Endothelial cell of umbilical vein (primary cell): ENCODE measurements at places on chromosomes 12 and 14. TPM values are rescaled to one million over a fixed set of nuclear protein-coding genes. Genes with fewer than 3 reads are reported as not detected.

GRCh38 chr12:105555556-105556295, 225.2 kb downstream of the C12orf75 start:
- DNase-seq = peak; percentile 63

DNA sequence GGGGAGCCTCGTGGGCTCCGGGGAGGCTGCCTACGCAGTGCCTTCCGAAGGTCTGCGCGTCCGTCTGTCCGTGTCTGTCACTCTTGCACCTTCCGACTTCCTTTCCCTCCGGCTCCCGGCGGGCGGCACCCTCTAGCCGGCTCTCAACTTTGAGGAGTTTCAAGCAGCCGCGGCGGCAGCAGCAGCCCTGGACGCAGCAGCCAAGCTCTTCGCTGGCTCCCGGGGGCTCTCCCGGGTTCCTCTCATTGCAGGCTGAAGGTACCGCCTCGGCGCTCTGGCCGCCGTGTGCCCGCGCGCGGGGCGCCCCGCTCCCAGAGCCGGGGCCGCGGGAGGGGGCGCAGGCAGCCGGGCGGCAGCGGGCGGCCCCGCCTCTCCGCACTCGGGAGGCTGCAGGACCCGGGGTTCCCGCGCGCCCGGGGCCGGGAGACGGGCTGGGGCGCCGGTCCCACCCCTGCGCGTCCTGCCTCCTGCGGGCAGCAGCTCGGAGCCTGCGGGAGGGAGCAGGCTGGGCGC, at the start of the genes AMIGO2 and PCED1B:
Gene AMIGO2 (minus strand): TSS at position 492 of the 513 bp plus-strand sequence. CDS start 957 bp downstream, outside the sequence.
Gene PCED1B (plus strand): TSS at position 154 of the 513 bp plus-strand sequence. CDS start 155,443 bp downstream, outside the sequence.
- DNase-seq = peak; percentile 67

- DNase-seq = no peak
Observed at GRCh38 chr12:55797550-55797949, 20.0 kb downstream of the SARNP start.

DNA sequence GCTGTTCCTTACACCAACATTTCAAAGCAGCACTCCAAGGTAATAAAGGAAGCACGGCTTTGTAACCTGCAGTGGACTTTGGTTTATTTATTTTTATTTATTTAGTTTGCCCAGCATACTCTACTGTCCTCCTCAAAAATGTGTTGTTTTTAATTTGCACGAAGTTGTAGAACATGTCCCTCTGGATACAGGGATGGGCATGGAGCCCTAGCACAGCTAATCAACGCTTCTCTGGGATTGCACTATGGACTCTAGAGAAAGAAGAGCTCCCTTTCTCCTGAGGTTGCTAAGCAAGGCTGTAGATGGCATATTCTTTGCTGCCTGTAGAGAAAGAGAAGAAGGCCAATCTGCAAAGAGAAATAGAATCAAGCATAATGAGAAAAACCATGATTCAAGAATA, 5.9 kb upstream of the ANAPC5 start:
- no peak for DNase-seq

OTOGL gene
- total RNA-seq = 2.0 and 3.1 TPM in 2 replicates

NAV3 gene
- total RNA-seq = 37.8 and 40.1 TPM in 2 replicates

AQP6 gene
- not detected in 2 replicates for total RNA-seq
